Fibroblast of skin of right quadriceps (primary cell): ENCODE measurements at places on chromosomes 5 and 9.

DNA sequence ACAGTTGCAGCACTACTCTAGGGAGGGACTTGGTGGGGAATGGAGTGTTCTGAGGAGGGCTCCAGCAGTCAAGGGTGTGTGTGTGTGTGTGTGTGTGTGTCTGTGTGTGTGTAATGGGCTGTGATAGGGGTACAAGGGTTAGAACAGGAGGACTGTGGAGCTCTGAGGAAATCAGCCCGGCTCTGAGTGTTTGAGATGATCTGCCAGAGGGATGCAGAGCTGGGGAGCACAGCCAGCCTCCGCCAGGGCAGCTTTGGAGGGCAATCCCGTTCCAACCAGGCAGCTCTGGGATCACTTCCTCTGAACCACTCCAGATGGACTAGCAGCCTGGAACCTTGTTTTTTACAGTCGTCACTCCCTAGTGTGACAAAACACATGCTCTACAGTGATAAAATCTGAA, 3.0 kb upstream of the SLC6A7 start:
- DNase-seq, result no peak

GRCh38 chr5:150781706-150782614, 3.4 kb downstream of the SMIM3 start:
- peak; percentile 98 for DNase-seq

- DNase-seq, result no peak
These were observed 9.8 kb upstream of the EXOC3 start for GRCh38 chr5:432928-433791.

DNA sequence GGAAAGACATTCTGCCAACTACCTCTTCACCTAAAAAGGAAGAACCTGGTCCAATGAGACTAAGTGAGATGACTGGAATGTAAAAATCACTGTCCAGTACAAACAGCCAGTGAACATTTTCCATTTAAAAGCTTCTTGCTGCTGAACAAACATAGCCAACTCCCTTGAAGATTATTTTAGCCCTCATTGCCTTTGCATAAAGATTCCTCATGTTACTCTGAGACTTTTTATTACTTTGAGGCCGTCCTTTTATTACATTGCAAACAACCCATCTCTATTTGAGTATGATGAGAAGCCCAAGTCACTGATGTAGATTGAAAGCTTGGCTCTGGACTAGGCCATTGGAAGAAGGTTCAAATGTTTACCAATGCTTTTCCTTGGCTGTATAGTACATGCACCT, 649.8 kb downstream of the CETN3 start:
- no peak for DNase-seq

GRCh38 chr9:27856054-27856453, 282.8 kb upstream of the C9orf72 start:
- no peak for DNase-seq

- DNase-seq, result peak; percentile 30
These were observed 173.4 kb upstream of the CDH12 start for GRCh38 chr5:23026252-23027170.

GRCh38 chr9:128457207-128457606, 1.4 kb downstream of the ODF2 start:
- DNase-seq, result no peak

- peak; percentile 12 for DNase-seq
These were observed 800 bp upstream of the KCNN2 start for GRCh38 chr5:114360816-114361723.
